Stimulated activated CD8-positive, alpha-beta memory T cell treated with anti-CD3 and anti-CD28 coated beads, Interleukin-12 subunit alpha, Interleukin-12 subunit beta, amount 100 ng/mL, for 4 hours (primary cell): ENCODE measurements at places on chromosomes 7 and 10.

GRCh38 chr10:109587366-109587765 lies 335.9 kb downstream of the XPNPEP1 start:
- DNase-seq: no peak

GRCh38 chr10:127374074-127374680 lies 174.9 kb upstream of the NPS start:
- DNase-seq: no peak

DNA sequence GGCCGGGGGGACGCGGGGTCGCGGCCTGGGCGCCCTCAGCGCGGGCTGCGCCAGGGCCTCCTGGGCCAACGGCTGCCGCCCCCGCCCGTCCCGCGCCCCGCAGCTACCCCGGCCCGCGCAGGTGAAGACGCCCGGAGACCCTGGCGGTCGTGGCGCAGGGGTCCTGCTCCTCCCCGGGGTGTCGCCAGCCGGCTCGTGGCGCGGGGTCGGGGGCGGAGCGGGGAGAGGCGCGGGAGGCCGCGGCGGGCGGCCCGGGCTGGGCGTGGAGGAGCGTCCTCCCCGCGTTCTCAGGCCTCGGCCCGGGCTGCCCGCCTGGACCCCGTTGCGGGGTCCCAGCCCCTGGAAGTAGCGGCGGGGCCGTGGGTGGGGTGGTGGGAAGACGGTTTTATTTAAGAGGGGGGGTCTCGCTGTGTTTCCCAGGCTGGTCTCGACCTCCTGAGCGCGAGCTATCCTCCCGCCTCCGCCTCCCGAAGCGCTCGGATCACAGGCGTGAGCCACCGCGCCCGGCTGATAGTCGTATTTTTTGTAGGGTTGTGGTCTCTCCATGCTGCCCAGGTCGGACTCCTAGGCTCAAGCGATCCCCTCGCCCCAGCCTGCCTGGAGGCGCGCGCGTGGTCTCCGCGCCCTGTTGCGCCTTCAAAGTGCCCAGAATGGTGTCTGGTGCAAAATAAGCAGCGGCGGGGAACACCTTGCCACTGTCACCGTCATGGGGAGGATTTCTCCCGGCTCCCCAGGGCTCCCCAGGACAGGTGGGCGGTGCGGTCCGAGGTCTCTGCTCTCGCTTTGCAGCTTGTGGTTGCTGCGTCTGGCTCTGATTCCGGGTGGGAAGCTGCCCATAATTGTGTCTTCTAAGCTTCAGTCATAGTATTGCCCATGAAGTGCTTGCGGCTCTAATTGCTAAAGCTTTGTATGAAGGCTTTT lies 15.3 kb upstream of the SUN1 start:
- peak; percentile 16 for DNase-seq

DNA sequence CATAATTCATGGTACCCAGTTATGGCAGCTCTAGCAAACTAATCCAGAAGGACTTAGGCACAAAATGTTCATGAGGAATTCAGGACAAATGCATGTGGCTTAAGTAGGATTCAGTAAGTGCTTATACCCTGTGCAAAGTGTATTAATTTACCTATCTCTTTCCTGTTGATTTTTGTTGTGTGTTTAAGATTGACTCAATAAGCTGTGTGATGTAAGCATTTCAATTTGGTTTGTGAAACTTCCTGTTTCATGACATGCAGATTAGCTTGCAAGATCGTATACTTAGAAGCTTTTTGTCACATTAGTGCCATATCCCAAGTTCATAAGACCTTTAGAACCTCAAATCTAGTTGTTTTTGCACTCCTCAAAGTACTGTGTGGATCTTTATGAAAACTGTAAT lies 416.7 kb downstream of the ARL4A start:
- DNase-seq: no peak

DNA sequence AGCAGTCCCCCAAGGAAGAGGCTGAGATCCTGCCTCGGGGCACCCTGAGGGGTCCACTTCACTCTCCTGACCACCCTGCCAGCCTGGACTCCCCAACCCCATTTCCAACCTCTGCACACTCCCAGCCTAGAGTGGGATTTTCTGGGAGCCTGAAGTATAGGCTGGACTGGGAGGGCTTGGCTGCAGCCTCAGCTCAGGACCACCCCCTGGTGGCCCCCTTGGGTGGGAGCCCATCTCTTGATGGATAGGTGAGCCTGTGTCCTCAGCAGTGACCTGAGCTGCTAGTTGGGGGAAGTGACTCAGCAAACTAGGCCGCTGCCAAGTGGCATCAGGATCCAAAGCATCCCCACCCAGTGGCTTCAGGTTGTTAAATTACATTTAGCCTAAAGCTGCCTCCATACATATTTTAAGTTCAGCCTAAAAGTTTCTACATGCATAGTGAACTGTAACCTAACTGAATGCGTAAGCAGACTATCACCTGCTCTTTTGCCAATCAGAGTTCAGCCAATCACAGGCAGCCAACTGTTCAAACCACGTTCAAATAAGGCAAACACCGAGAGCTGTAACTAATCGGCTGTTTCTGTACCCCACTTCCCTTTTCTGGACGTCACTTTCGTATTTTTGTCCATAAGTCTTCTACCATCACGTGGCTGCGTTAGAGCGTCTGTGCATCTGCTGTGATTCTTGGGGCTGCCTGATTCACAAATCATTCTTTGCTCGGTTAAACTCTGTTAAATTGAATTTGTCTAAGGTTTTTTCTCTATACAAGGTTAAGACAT lies 144.0 kb downstream of the PLPP4 start:
- no peak for DNase-seq

- DNase-seq: no peak
These were observed 396.2 kb downstream of the LRMDA start for GRCh38 chr10:75827587-75828021.

DNA sequence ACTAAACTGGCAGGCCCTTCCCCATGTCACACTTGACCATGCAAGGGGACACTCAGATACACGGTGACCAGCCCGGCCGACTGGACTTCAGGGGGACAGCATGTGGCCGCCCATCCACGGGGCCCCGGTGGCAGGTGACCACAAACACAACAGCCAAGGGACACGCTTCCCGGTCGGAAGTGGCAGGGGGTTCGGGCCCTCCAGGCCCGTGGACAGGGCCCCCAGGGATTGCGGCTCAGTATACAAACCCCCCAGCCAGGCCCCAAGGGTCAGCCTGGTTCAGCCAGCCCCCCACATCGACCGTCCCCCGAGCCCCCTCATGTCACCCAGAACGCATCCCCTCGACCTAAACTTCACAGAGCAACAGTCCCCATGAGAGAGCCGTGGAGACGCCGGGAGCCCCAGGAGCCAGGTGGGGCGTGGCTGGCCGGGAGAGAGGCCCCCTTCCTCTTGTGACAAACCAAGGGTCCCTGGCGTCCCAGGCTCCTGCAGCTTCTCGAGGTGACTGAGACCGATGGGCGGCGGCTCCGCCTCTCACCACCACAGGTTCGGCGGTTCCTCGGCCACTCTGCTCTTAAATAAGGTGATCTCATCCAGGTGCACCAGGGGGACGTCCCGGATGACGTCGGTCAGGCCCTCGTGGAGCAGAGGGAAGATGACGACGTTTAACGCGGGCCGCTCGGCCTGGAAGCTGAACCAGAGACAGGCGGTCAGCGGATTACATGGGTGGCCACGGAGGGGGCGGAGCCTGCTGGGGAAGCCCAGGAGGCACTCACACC lies 57.8 kb upstream of the TNRC18 start:
- no peak for DNase-seq

- DNase-seq: no peak
These were observed 309.1 kb downstream of the MDFIC start for GRCh38 chr7:115230882-115231571.

DNA sequence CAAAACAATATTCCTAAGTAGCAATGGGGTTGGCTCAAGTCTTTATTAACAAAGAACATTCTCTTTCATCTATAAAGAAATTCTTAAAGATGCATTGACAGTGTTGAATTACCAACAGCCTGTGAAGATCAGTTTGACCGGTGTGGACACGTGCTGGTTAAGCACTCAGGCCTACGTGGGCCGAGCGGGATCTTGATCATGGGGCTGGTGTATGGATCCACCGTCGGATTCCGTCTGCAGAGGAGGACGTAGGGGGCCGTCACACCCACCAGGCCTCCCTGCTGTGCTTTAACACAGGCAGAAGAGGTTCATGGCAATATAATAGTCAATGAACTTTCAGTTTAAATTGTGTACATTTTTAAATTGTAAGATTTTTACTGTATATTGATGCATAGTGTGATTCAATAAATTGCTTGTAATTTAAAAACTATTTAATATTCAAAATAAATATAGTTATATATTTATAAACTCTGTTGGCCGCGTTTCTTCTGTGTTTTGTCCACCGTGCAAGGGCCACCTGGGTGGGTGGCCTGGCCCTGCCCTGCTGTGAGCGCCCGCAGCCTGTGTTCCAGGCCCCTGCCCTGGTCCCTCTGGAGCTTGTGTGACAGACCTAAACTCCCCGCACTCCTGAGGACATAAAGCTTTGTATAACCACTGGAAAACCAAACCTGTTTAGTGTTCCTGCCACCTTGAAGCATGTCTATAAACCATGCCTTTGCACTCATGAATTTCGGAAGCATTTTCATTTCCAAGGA lies 1.9 kb upstream of the BHLHA15 start:
- no peak for DNase-seq

GRCh38 chr7:72405418-72405817 lies 6.7 kb downstream of the CALN1 start:
- DNase-seq: no peak

DNA sequence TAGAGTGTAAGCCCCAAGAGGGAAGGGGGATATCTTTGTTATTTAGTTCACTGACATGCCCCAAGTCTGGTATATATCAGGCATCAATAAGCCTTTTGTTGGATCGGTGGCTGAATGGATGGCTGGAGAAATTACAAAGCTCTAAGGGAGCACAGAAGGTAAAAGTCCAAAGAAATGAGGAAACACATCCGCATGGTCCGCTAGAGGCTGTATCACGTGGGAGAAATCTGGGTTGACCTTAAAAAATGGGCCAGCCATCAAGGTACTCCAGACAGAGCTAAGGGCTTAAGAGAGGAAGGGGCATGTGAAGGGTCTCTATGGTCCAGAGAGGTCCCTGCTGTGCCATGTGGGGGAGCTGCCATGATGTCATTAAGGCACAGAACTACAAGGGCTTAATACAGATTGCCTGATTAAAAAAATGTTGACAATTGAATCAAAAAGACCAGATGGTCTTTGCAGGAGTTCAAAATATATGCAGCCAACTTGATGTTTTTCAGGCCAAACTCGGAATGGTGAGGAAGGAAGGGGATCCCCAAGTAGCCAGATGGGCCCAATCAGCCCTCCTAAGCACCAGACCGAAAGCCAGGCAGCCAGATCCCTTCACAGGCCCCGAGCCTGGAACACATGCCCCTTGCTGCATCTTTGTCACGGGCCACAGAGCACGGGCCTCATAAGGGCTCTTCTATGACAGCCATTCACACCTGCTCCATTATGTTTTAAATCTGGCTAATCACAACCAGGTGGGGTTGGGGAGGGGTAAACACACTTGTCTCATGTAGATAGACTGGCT lies 31.9 kb downstream of the SCRN1 start:
- DNase-seq: no peak

- no peak for DNase-seq
These were observed 8.8 kb upstream of the ABI1 start for GRCh38 chr10:26869528-26869927.

- DNase-seq: no peak
These were observed 608.9 kb downstream of the PTPRN2 start for GRCh38 chr7:157978766-157979165.

- DNase-seq: no peak
These were observed 27.9 kb downstream of the WIPI2 start for GRCh38 chr7:5217851-5218331.

- no peak for DNase-seq
These were observed 423.2 kb upstream of the PCDH15 start for GRCh38 chr10:55224007-55224781.

DNA sequence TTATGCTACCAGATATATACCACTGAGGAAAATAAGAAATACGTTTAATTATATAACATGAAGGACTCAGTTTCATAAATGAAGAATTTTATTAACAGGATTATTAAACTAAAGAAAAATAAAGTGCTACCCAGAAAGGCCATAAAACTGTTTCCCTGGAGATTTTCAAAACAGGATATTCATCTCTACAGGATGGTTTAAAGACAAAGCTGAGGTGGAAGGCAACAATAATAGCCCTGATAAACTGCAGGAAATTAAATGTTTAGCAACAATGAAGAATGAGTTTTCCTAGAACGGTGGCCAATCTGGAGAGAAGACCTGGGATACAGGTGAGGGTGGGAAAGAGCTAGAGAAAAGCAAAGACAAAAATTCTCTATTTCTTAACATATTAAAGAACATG lies 11.9 kb downstream of the RHEB start:
- no peak for DNase-seq

- DNase-seq: no peak
These were observed 9.0 kb downstream of the LFNG start for GRCh38 chr7:2528481-2529095.

DNA sequence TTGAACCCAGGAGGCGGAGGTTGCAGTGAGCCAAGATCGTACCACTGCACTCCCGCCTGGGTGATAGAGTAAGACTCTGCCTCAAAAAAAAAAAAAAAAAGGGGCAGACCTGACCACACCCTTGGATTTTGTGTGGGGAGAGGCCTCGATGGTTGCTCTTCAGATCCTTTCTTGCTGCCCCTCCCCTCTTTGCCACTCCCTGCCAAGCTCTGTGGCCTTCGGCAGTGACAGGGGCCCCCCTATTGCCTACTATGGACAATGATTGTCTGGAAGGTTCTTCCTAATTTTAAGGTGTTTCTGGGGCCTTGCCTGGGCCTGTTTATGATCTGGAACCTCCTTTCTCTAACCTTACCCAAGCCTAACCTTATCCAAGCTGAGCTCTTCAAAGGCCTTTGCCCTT lies 795 bp downstream of the PRF1 start:
- no peak for DNase-seq

GRCh38 chr7:30616318-30616717 lies 21.6 kb downstream of the GARS1 start:
- DNase-seq: no peak

DNA sequence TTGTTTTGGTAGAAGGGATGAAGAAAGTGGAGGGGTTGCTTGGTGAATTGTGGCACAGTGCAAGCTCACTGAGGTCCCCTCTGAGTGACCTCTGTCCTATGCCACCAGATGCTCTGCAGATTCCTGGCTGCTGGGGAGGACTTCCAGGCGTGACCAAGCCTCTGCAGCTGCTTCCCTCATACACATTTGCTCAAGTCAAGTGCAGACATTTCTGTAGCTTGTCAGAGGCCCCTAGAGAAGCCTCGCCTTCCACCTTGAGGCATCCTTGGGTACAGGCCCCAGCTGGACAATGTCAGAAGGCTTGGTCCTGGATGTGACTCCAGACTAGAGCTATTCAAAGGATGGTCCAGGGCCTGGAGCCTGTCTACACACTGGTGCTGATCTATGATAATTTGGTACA lies 464.2 kb downstream of the PLXNA4 start:
- no peak for DNase-seq
